ENCODE measurements at places on chromosomes 12 and 14.
A peak's percentile ranks its signal among the peaks of the same experiment; 100 is the strongest.

DNA sequence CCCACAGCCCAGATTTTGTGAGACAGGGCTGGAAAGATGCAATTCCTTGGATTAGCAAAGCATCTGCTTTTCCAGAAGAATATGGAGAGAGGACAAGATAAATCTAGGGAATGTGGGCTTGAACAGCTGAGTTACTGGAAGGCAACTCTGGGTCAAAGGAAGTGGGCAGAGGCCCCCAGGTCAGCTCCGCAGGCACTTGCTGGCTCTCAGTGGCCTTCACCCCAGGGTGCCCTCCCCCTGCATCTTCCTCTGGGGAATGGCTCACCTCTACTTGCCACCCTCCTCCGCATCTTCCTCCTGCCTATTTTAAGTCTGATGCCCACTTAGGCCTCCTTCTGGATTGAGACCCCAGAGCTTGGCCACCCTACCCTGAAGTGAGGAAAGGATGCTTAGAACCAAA, 10.5 kb upstream of the PNMA1 start:
- DNase-seq: no peak

DNA sequence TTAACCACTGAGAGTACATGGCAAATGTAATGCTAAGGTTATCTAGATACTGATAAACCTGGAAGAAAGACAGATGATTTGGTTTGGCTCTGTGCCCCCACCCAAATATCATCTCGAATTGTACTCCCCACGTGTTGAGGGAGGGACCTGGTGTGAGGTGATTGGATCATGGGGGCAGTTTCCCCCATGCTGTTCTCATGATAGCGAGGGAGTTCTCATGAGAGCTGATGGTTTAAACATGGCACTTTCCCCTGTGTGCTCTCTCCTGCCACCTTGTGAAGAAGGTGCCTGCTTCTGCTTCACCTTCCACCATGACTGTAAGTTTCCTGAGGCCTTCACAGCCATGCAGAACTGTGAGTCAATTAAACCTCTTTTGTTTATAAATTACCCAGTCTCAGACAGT, 14.2 kb downstream of the NOXRED1 start:
- peak; percentile 3 for DNase-seq

DNA sequence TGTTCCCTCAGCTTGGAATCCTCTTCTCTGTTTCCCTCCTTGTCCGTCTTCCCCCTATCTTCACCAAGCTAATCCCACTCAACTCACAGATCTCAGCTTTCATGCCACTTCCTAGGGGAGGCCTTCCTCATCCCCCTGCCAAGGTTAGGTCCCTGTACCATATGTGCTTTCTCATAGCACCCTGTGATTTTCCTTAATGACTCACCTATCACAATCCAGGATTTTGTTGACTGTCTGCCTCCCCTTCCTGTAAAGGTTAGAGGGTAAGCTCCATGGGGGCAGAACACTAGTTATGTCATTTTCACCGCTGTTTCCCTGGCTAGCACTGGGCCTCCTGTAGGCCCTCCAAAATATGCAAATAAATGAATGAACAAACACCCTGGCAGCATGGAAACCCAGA, 57.6 kb downstream of the CRADD start:
- DNase-seq: no peak

- no peak for DNase-seq
Observed at GRCh38 chr12:31236998-31237637, 88.8 kb downstream of the SINHCAF start.

- peak; percentile 1 for DNase-seq
Observed at GRCh38 chr14:21978184-21978998, 304.8 kb upstream of the OR4E1 start.

DNA sequence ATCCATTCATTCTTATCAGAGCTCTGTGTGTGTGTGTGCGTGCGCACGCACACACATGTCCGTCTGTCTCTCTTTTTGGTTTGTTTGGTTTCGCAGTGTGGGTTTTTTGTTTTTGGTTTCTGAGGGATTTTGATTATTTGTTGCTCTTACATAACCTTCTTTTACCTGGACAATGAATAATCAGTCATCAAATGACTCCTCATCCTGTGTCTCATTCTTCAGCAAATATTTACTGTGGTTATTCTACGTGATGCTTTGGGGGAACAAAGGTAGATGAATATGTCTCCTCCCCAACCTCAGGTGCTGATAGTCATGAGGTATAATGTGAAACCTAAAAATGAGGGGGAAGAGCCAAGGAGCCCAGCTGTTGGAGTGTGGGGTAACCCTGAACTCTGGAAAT, 92.4 kb downstream of the SAMD4A start:
- DNase-seq: no peak

DNA sequence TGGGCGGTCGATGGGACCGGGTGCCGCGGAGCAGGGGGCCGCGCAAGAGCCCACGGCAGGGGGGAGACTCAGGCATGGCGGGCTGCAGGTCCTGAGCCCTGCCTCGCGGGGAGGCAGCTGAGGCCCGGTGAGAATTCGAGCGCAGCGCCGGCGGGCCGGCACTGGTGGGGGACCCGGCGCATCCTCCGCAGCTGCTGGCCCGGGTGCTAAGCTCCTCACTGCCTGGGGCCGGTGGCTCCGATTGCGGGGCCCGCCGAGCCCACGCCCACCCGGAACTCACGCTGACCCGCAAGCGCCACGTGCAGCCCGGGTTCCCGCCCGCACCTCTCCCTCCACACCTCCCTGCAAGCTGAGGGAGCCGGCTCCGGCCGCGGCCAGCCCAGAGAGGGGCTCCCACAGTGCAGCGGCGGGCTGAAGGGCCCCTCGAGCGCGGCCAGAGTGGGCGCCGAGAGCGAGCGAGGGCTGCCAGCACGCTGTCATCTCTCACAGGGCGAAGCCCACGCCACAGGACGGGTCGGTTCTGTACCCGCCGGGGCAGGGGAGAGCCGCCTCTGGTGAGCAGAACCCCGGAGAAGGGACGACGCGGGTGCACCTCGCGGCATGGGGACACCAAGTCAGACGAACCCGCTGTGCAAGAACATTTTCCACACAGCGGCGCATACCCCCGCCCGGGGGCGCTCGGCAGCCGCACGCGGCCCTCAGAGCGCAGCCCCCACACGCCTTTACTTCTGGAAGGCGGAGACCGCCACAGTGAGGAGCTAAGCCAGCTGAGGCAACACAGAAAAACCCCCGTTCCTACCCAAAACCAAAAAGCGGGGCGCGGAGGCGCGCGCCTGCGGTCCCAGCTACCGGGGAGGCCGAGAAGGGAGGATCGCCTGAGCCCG, 1.2 kb upstream of the SIVA1 start:
- DNase-seq: no peak

DNA sequence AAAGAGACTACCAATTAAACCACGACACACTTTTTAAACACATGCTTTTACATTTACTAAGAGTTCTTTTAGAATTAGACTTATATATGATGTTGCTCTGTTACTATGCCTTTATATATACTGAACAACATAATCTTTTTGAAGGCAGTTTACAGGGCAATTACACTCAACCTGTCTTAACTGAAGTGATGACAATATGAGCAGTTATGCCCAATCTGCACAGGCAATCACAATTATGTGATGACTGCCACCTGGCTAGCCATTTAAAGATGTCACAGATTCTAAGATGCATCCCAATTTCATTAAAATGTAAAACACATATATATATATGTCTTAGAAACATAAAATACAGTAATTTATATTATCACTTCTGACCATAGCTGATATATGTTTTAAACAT, 112.6 kb downstream of the STXBP6 start:
- no peak for DNase-seq

DNA sequence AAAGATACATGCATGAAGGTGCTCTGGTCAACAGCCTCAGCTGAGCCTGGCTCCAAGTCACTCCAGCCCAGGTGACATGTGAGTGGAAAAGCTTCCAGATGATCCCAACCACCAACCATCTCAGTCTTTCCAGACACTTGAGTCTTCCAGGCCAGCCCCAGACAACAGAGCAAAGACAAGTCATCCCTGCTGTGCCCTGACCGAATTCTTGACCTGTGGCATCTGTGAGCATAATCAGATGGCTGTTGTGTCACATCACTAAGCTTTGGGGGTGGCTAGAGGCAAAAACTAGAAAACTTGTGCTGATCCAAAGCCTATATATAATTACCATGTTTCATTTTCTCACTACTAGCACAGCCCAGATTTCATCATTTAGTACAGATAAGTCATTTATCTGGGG, 50.8 kb upstream of the ISM2 start:
- DNase-seq: no peak

GRCh38 chr12:117359029-117359845, 2.2 kb downstream of the NOS1 start:
- DNase-seq: no peak

DNA sequence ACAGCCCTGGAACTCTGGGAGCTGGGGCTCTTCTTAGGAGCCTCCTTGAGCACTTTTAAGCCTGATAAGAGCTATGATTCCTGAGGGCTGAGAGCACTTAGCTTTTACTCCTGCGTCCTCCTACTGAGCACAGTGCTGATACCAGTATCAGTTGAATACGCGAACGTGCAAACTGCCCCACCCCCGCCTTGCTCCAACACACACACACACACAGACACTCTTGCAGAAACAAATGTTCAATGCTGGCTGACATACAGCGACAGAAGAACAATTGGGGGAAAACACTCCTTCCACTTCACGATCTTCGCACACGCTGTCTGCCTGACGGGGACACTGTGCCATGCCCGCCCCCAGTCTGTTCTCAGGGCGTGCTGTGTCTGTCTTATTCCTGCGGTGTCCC, 57.2 kb upstream of the DLK1 start:
- DNase-seq: no peak

DNA sequence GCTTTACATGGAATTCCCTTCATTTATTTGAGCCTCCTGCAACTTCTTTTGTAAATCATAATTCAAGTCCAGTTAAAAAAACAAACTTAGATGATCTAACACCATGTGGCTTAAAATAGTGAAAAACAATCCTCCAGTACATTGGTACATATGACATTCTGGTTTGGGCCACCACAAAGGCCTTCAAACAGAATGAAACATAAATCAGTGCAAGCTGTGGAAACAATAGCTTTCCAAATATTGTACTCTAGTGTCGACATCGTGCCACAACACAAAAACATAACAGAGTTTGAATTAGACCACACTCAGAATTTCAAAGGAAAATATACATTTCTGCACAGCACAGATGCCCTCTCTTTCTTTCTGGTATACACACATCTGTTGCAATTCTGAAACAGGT, 751.3 kb downstream of the SLC6A15 start:
- DNase-seq: no peak

GRCh38 chr14:33696165-33696564, 254.7 kb downstream of the EGLN3 start:
- no peak for DNase-seq

- DNase-seq: no peak
Observed at GRCh38 chr14:93142854-93143652, 27.3 kb upstream of the ITPK1 start.

DNA sequence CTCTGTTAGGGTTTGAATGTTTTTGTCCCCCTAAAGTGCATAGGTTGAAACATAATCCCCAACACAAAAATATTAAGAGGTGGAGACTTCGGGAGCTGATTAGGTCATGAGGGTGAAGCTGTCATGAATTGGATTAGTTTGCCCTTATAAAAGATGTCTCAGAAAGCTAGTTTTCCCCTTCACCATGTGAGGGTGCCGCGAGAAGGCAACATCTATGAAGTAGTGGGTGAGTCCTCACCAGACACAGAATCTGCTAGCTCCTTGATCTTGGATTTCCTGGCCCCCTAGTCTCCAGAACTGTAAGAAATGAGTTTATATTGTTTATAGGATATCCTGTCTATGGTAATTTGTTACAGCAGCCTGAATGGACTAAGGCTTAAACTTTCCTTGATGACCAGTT, 301.5 kb upstream of the ATP2B1 start:
- DNase-seq: no peak

- peak; percentile 60 for DNase-seq
Observed at GRCh38 chr12:117114784-117115183, 15.6 kb upstream of the TESC start.

DNA sequence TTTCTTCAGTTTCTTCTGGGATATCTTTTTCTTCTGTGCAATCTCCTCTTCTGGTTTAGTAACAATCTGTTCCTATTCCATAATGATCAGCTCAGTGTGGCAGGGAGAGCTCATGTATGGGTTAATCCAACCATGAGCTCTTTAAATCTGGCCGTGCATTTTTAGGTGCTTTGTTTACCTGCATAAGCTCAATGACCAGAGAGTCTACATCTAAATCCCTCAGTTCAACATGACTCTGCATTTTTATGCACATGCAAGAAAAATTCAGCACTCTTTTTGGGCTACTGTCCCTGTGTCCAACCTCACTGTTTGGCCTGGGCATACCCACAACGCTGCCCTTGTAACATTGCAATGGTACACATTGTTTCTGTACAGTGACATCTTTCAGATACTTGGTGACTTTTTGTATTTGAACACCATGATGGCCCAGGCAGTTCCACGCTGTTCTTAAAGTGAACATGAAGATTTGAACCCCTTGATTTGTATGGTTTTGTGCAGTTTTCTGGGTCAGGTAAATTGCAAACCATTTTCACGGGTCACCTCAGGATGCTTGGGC, 243.3 kb upstream of the SRRM4 start:
- DNase-seq: no peak

GRCh38 chr14:65204056-65204455, 101.7 kb upstream of the MAX start:
- DNase-seq: no peak

DNA sequence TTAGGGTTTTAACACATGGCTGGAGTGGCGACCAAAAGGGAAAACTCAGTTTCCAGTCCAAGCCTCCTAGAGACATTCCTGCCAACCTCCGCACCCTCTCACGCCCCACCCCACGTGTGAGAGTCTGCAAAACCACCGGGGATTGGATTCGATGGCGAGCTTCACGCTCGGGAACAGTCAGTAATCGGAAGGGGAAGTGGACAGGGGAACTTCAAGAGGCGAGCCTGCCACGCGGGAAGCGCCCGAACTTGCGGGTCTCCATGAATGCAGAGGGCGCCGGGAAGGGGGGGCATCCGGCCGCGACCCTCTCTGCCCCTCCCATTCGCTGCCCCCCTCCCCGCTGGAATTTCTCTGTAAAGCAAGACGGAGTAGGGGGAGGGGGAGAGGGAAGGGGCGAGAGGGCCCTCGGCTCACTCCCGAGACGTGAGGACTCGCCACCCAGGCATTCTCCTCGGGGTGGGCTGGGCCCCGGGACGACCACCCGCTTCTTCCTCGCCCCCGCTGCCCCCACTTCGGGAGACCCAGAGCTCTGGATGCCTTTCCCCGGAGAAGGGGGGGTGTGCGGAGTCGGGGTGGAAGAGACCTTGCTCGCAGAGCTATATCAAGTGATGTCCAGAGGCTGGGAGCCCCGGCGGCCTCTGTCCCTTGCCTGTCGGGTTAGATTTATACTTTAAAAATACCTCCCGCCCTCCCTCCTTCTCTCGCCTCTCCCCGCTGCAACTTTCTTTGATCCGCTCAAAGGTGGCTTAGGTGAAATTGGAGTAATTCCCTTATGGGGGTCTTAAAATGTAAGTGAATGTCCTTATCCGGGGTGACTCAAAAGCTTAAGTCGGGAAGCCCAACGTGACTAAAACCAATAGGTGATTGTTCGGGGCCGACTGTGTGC, 2.5 kb upstream of the CCND2 start:
- no peak for DNase-seq
